M059J (cell line): ENCODE measurements at places on chromosomes 12 and 14.

DNA sequence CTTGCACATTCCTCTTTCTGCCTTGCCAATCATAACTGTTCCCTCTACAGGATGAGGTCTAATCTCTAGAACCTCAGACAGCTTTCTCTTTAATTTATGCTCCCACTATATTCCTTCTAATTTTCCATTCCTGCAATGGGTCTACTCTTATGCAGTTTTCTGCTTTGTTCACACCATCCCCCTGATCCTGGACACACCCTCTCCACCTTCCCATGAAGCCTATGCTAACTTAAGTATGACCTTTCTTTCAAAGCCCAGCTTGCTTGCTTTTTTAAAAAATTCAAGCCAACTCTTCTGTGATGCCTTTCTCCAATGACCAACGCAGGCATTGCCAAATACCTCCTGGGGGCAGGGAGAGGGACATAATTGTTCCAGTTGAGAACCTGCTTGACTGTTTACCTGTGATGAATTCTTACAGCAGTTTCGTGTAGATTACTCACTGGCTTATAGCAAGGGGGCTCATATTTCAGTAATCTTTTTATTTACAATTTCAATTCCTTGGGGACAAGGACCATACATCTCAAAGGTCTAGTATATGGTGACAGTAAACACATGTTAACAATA is 7.8 kb downstream of the SLC38A1 start:
- DNase-seq = peak; percentile 41

GRCh38 chr12:113190761-113191160 is 5.2 kb downstream of the RITA1 start:
- DNase-seq = peak; percentile 60

DNA sequence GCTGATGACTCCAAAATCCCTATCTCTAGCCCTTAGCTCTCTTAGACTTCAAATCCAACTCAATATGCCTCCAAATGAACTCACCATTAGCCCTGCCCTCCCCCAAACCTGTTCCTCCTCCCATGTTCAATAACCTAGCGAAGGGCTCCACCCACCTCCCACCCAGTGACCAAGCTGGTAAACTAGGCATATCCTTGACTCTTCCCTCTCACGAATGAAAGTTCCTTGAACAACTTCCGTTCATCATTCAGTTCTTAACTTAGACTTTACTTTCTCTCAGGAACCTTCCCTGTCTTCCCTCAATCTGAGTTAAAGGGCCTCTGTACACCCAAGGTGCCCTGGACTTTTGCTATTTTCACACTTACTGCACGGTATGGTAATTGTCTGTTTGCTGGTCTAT is 1.9 kb upstream of the KLHDC1 start:
- no peak for DNase-seq

GRCh38 chr14:99148131-99148530 is 123.9 kb downstream of the BCL11B start:
- DNase-seq = no peak

- DNase-seq = no peak
Observed at GRCh38 chr14:75236901-75237419, 41.7 kb upstream of the FOS start.

GRCh38 chr12:96070670-96071279 is 35.4 kb upstream of the LTA4H start:
- DNase-seq = peak; percentile 23

DNA sequence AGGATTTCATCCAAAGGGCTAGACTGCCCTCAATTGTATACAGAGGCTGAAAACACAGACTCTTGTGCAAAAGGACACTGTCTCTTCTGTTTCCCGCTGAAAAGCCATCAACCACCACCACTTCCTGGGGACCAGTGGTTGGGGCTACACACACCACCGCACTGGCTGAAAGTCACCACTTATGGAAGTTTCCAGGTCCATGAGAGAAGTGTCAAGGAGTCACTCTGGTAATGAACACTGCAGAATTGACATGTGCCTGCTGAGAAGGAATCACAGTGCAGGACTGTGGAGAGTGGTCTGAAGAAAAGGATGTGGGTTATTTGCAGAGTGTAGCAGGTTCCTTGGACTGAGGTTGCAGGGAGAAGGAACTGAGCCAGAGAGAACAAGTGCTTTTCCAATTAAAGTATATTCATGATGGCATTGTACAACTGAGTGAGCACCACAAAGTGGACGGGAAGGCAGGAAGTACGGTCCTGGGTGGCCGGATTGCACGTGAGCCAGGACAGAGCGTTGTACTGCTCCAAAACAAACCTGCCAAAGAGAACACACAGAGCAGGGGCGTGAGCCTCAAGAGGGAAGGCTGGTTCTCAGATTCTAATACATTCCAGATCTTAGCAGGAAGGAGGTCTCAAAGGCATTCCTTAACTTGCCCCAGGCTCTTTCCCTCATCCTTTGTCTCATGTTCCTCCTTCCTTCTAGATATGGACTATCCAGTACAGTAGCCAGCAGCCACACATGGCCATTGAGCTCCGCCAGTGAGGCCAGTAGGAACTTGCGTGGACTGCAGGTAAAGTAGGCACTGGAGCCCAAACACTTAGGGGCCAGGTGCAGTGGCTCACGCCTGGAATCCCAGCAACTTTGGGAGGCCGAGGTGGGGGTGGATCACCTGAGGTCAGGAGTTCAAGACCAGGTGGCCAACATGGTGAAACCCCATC is 316.4 kb downstream of the MED13L start:
- peak; percentile 15 for DNase-seq

GRCh38 chr14:70585231-70585630 is 15.2 kb downstream of the MED6 start:
- DNase-seq = peak; percentile 11

DNA sequence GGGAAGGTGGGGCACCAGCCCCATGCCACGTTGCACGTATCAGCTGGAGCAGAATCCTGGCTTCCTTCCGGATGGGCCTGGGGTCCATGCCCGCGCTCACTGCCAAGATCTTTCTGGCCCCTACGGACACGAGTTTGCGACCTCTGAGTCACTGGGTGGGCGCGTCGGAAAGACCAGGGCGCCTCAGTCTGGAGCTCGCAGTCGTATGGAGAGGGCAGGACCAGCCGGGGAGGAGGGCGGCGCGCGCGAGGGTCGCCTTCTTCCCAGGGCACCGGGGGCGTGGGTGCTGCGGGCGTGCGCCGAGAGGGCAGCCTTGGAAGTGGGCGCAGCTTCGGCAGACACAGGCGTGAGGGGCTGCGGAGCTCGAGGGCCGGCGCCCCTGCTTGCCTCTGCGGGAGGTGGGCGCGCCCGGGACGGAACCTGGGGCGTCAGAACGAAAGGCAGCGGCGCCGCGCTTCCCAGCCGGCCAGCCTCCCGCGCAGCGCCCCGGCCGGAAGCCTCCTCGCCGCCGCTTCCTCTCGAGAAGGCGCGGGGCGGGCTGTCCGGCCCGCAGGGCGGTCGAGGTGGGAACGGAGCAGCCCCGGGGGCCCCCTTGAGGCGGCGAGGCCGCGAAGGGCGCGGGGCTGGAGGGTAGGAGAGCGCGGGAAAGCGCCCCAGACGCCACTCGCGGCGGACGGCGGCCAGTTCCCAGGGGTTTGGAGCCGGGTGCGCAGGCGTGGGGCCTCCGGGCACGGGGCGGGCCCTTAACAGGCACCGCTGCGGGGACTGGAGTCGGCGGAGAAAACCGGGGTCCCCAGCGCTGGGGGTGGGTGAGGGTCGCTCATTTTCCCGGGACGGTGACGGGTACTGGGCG is at the start of gene ARL6IP4:
TSS of gene ARL6IP4 (plus strand) at position 499 of the 853 bp plus-strand sequence. CDS start 459 bp downstream, outside the sequence.
- peak; percentile 60 for DNase-seq
